Heart right ventricle (tissue), 16 donors: ENCODE measurements at places on chromosomes 16 and 17.

DNA sequence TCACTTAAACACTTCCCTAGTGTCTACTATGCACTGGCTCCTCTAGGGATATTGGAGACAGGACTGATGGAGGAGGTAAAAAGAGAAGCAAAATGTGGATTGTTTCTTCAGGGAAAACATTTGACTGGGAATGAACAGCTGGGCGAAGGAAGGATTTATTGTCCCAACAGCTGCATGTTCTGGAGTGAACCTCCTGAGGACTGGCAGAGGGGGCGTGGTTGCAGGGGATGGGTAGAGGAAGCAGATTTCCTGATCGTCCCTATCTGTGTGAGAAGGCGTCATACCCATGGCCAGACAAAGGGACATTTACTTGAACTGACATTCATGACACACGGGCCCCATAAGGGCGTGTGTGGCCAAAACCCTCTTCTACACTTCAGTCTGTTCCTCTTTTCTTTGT is 321.5 kb downstream of the MAP2K4 start:
- DNase-seq = no peak

GRCh38 chr16:15477802-15478201 is 43.4 kb downstream of the BMERB1 start:
- DNase-seq = no peak

DNA sequence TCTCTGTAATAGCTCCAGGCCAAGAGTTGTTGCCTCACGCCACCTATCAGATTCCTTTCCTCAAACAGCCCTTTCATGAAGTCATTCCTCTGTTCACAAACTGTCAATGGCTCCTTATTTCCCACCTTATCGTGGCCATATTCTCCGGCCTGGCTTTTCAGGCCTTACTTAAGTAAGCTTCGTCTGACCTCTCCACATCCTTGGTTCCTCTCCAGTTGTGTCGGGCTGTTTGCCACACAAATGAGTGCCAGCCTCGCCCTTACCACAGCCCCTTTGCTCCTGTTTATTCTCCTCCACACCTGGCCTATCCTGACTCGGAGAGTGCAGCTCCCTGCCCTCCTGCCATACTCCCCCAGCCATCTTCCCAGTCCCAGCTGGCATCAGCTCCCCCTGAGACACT is 2.0 kb downstream of the TP53I13 start:
- DNase-seq = no peak

DNA sequence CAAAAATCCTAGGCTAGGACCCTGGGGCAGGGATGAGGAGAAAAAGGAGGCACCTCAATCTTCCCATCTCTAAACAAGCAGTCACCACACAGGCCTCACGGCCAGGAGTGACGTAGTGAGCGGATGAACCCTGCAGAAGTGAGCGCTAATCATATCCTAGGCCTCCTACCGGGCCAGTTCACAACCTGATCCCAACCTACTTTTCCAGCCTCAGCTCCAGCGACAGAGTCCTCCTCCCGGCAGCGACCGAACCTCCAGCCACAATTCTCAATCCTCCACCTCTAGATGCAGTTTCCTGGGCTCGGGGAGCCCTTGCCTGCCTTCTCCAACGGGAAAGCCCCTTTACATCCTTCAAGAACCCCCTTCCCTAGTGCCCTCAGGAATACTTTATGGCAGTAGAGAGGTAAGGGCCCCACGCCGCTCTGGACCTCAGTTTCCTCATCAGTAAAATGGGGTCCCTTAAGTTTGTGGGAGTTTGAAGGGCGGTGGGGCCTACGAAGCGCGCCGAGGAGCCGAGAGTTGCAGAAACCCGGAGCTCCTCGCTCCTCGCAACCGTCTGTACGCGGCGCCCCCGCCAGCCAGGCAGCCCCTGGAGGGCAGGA is 1.4 kb downstream of the ZNF668 start:
- no peak for DNase-seq

DNA sequence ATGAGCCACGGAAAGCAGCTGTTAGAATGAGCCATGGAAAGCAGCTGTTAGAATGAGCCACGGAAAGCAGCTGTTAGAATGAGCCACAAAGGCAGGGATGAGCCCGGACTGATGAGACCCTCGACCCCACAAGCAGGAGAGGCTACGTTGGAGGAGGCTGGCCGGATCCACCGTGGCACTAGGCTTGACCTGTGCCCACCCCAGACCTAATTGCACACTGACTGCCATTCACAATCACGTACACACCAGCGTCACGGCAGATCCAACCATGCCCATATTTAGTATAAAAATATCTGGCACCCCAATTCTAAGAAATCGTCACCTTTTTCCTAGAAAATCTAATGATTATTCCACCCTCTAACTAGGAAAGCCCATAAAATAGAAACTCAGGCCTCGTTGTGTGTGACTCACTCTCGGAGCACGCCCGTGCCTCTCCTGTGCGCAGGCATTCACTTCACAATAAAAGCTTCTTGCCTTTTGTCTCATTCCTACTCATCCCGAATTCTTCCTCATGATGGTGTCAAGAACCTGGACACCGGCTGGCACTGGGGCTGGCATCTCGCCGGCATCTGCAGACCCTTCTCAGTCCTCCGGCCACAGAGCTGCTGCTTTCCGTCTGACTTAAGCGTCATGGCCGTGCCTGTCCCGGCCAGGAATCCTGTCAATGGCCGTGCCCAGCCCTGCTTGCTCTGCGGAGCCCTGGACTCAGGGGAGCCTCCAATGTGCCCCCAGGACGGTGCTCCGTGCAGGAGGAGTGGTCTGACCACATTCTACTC is 5.5 kb upstream of the SECTM1 start:
- DNase-seq = no peak

GRCh38 chr17:19937522-19937921 is 40.1 kb downstream of the AKAP10 start:
- no peak for DNase-seq

- no peak for DNase-seq
Observed at GRCh38 chr17:2909846-2910234, 113.6 kb downstream of the RAP1GAP2 start.

- DNase-seq = no peak
Observed at GRCh38 chr17:39118674-39119419, 32.6 kb downstream of the PLXDC1 start.

DNA sequence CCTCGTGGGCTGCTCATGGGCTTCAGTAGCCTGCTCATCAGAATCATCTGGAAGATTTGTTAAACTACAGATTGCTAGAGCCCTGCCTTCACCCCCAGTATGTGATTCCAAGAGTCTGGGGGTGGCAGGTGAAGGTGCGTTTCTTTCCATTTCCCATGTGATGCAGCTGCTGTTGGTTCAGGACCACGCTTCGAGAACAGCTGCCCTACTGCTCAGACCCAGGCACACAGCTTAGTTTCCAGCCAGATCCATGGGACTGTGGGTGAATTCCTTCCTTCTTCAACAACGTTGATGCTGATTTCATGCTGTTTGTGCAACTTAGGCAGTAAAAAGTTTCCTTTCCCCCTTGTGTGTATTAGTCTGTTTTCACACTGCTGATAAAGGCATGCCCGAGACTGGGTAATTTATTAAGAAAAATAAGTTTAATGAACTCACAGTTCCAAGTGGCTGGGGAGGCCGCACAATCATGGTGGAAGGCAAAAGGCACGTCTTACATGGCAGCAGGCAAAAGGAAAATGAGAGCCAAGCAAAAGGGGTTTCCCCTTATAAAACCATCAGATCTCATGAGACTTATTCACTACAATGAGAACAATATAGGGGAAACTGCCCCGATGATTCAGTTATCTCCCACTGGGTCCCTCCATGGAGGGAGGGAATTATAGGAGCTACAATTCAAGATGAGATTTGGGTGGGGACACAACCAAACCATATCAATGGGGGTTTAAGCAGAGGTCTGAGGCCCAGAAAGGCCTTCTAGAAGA is 159.2 kb downstream of the XYLT1 start:
- DNase-seq = no peak

DNA sequence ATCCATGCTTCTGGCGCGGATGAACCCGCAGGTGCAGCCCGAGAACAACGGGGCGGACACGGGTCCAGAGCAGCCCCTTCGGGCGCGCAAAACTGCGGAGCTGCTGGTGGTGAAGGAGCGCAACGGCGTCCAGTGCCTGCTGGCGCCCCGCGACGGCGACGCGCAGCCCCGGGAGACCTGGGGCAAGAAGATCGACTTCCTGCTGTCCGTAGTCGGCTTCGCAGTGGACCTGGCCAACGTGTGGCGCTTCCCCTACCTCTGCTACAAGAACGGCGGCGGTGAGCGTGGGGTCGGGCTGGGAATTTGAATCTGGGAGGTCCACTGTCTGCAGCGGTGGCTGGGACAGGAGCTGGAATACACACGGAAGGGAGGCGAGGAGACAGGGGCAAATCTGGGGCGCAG is 904 bp downstream of the SLC6A2 start:
- DNase-seq = no peak

DNA sequence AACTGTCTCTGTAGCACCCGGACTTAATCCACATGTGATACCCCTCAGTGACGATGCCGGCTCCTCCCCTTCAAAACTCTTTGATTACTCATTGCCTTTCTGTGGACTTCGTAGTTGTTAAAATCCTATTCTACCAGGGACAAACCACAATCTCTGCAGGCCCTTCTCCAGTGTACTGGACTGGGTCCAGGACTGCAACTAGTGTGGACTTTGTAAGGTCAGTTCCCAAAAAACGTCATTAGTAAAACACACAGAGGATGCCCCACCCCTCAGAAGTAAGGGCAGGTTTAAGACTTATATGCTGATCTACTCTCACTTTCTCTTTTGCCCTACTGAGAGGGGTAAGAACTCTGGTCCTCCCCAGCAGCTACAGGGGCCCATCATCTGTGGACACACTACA is 10.5 kb upstream of the NUDT7 start:
- DNase-seq = no peak

DNA sequence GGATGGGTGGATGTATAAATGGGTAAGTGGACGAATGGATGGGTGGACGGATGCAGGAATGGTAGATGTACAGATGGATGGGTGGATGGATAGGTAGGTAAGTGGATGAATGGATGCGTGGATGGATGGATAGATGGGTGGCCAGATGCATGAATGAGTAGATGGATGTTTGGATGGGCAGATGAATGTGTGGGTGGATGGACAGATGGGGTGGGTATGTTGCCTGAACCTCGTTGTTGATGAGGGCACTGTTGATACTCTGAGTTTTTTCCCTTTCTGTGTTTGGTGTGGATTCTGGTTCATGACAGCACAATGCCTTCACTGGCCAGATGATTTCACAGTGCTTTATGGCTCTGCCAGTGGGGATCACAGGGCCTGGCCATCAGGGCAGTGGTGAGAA is 208.3 kb downstream of the NPIPB11 start:
- DNase-seq = no peak

- DNase-seq = no peak
Observed at GRCh38 chr17:39925282-39926134, 1.9 kb downstream of the ORMDL3 start.

DNA sequence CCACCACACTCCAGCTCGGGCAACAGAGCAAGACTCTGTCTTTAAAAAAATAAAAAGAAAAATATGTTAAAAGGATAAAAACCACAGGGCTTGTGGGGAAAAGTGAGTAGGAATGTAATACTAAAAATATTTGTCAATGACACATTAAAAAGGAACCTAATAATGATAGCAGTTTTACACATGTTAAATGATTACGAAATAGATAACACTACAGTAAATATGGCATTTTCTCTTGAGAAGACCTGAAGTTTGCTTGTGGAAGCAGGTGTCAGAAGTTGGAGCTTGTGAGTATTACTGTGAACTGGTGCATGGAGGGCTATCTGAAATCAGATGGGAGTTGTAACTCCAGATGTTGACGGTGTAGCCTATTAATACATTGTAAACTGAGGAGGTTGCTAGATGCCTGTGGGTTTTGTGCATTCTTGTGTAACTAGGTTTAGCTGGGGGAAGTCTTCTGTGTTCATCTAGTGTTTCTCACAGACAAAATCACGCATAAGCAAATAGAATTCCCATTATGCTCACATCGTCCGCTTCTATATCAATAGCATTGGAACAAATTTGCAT is 44.2 kb upstream of the CLEC18A start:
- DNase-seq = no peak

- DNase-seq = no peak
Observed at GRCh38 chr17:73748508-73748907, 104.3 kb upstream of the SDK2 start.

- DNase-seq = peak; percentile 90
Observed at GRCh38 chr17:80035937-80036714, at the start of gene CCDC40. CCDC40 (plus strand) TSS chr17:80036642; CDS start chr17:80036663, 21 bp downstream.

GRCh38 chr17:77555741-77556291 is 402.7 kb upstream of the TNRC6C start:
- DNase-seq = peak; percentile 45

GRCh38 chr17:40190197-40191021 is 13.1 kb downstream of the RAPGEFL1 start:
- no peak for DNase-seq

- DNase-seq = no peak
Observed at GRCh38 chr16:83336603-83337002, 471.2 kb upstream of the HSBP1 start.

DNA sequence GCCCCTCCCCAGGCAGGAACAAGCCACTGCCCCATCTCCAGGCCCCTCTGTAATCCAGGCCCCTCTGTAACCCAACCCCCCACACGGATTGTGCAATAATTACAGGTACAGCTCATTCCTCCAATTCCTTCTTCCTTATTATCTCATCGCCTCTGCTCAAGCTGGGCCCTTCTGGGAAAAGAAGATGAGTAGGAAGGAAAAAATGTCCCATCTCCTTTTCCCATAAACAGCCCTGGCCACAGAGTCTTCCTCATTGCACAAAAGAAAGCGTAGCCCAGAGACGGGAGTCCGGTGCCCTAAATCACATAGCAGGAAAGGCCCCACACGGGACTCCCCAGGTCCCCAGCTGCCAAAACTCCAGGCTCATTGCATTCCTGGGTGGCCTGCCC is 3.6 kb upstream of the LITAFD start:
- DNase-seq = no peak

- no peak for DNase-seq
Observed at GRCh38 chr16:83907631-83908250, 8.8 kb downstream of the MLYCD start.

DNA sequence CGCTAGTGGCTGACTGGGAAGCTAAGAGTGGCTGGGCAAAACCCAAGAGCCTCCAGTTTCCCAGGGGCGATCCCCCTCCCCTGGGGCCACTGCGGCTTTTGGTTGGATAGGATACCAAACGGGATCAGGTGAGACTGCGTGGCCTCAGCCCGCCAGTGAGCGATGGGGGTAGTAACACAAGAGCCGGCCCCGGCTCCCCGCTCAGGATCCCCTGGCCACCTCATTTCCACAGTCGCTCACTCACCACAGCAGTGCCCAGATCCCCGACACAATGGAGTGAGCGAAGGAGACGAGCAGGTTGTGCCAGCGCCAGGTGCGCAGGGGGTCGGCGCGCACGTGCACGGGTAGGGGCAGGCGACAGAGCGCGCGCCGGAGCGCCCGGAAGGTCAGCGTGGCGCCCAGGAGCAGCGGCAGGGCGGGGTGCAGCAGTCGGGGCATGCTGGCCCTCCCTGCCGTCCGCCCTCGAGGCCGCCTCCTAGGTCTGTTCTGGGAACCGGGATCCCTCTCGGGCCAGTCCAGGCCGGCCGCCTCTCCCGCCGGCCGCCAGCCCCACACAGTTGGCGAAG is 290 bp downstream of the TLCD1 start:
- peak; percentile 70 for DNase-seq

DNA sequence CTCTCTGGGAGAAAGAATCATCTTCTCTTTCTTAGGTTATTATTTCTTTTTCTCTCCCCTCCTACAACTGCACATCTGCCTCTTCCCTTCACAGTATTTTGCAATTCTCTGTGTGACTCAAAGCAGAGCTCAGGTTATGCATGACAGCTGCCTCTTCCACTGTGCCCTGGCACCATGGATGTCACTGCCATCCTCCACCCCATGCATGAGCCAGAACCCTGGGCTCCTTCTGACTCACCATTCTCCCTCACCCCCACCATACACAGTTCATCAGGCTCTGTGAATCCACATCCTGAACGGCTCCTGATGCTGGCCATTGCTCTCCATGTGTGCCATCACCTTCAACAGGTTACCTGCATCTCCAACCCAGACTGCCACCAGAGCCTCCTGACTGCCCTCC is 23.9 kb downstream of the CA10 start:
- DNase-seq = no peak
